Anterior cingulate cortex (tissue), 58 donors: ENCODE measurements at places on chromosomes 16 and 17.

DNA sequence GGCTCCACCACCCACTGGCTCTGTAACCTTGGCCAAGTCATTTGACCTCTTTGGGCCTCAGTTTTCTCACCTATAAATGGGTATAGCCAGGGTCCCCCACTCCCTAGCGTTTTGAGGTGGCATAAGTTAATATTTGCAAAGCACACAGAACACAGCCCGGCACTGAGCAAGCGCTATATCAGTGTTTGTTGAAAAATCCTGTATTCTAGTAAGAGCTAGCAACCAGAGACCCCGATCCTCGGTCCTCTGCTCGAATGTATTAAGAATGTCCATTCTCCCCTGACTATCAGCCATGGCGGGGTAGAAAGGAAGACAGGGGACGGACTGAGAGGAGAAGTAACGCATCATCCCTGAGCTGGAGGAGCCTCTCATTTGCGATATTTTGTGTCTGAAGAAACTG is 131.2 kb downstream of the IRF8 start:
- no peak for DNase-seq

DNA sequence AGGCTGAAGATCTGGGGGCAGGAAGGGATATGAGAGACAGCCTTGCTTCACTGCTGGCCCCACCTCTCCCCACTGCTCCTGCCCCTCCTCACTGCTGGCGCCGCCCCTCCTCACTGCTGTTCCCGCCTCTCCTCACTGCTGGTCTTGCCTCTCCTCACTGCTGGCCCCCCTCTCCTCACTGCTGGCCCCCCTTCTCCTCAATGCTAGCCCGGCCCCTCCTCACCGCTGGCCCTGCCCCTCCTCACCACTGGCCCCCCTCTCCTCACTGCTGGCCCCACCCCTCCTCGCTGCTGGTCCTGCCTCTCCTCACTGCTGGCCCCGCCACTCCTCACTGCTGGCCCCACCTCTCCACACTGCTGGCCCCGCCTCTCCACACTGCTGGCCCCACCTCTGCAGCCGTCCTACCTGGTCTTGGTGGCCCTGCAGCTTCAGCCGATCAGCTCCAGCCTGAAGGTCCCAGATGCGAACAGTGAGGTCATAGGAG is 9.5 kb upstream of the PAM16 start:
- no peak for DNase-seq

DNA sequence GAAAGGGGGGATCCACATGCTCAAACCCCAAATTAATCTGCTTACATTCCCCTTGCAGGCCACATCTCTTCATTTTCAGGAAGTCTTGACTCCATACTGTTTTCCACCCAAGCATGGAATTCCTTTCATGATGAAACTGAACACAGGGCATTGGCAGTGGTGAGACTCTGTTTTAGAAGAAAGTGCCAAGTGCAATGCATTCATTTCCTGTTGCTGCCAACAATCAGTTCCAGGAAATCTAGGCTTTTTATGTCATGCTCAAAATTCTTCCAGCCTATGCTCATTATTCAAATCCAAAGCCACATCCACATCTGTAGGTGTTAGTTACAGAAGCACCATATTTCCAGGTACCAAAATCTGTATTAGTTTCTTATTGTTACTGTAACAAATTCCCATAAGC is 4.1 kb downstream of the CCL2 start:
- no peak for DNase-seq

- DNase-seq, result no peak
These were observed 477 bp downstream of the NTAN1 start for GRCh38 chr16:15055141-15056053.

- DNase-seq, result no peak
These were observed at the start of gene RILP for GRCh38 chr17:1649844-1650501. RILP (minus strand) TSS chr17:1649866; CDS start chr17:1649804, 62 bp downstream.

DNA sequence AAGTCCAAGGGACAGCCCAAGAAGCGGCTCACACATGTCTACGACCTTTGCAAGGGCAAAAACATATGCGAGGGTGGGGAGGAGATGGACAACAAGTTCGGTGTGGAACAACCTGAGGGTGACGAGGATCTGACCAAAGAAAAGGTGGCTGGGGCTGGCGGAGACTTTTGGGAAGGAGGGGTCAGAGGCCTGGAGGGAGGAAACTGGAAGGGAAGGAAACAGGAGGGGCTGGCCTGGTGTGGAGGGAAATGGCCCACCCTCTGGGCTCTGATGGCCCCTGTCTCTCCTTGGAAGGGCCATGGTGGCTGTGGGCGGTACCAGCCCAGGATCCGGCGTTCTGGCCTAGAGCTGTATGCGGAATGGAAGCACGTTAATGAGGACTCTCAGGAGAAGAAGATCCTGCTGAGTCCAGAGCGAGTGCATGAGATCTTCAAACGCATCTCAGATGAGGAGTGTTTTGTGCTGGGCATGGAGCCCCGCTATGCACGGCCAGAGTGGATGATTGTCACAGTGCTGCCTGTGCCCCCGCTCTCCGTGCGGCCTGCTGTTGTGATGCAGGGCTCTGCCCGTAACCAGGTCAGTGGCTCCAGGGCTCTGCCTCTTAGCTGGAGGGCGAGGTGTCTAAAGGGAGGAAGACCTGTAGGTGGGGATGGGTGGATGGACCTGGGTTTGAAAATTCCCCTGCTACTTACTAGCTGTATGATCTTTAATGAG is 12.5 kb downstream of the POLR2A start:
- no peak for DNase-seq

DNA sequence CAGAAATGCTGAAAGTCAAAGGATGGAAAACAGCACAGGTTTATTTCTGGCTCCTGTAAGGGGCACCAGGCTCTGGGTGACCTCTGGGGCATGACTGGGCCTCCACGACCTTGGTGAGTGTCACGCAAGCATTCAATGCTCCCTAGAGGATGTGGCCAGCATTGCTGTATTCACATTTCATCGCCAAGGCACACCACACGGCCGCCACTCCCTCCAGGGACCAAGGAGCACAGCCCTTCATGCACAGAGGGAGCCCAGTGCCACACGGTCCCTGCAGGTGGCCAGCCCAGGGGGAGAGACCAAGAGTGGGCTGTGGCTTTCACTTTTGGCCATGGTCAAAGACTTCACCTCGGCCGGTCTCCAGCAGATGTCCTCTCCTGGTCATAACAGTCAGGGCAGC is 137.4 kb upstream of the TNRC6C start:
- no peak for DNase-seq

GRCh38 chr16:28202147-28202746 is 9.5 kb downstream of the XPO6 start:
- no peak for DNase-seq

- DNase-seq, result no peak
These were observed 1.2 kb downstream of the ARHGAP44 start for GRCh38 chr17:12790249-12791106.

DNA sequence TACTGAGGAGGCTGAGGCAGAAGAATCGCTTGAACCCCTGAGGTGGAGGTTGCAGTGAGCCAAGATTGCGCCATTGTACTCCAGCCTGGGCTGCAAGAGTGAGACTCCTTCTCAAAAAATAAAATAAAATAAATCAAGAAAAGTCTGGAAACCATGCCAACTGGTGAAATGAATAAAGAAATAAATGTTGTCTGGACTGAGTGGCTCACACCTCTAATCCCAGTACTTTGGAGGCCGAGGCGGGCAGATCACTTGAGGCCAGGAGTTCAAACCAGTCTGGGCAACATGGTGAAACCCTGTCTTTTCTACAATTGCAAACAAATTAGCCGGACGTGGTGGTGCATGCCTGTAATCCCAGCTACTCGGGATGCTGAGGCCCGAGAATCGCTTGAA is 744 bp upstream of the LRRC37A3 start:
- DNase-seq, result no peak

- DNase-seq, result no peak
These were observed 78.2 kb downstream of the NXN start for GRCh38 chr17:901191-901950.

GRCh38 chr17:19747829-19748806 is at the start of gene ALDH3A1:
ALDH3A1 (minus strand) TSS chr17:19748298; CDS start chr17:19745129, 3,169 bp downstream.
- no peak for DNase-seq

DNA sequence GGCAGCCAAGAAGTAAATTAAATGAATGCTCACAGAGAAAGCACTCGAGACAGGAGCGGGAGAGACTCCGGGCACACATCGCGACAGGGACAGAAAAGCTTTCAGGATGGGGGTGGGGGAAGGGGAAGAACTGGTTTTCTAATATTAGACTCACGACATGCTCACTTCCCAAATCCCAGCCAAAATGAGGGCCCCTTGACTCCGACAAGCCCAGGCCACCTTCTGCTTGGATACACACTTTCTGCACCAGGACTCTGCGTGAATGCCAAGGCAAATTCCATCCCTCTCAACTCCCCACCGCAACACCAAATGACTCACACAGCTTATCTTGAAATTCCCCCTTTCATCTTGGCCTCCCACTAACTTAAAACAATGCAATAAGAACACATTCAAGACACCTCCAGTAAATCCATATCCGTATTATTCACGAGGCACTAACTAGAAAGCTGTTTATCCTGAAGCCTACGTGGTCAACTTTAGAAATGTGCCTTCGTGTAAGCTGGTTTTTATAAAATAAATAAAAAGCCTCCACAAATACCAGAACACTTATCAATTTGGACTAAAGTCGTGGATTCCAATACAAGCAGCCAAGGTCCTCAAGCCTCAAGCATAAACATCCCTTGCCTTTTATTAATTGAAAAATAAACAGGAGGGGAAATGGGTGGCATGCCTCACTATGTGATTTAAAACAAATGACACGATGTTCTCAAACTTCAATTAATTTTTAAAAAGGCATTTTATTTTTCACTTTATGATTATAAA is 46.1 kb downstream of the NXN start:
- no peak for DNase-seq

DNA sequence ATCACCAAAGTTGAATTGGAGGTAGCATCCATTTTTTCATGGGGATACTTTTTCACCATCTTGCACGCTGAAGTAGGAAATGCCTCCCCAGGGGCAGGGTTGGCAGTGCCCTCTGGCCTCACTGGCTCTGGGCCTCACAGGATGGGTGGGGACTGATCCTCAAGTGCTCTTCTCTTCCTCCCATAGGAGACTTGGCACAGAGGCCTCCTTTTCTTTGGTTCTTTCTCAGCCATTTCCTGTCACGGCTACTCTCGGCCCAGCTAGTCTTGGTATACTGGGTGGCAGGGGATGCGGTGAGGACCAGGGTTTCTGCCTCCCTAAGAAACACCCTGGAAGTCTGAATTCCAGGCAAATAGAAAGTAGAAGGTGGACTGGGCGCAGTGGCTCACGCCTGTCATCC is 58.2 kb downstream of the PECAM1 start:
- no peak for DNase-seq
